CD4-positive, alpha-beta T cell (primary cell): ENCODE measurements at places on chromosomes 1 and 21.

DNA sequence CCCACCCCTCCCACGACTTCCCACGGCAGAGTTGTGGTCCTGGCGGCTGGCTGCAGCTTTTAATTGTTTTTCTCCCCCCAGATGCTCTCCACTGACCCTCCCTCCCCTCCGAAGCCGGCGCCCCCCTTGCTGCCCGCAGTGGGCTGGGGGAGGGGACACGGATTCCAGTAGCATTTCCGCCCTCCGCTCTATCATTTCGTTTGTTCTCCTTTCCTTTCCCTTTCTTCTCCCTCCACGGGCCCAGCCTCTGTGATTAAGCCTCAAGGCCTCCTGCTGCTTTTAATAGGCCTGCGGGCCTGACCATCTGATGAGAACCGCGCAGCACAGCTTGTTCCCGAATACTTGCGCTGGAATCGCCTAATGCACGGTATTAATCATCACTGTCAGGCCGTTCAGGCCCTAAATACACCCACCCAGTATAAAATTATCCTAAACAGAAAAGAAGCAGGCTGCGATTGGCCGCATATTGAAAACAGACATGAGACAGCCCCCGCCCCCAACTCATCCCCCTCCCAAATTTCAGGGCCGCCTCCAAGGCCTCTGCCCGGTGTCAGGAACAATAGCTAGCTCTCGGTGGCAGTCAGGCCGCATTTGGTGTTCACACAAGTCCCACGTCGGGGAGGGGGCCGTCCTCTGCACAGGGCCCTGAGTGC lies 102.0 kb upstream of the ARHGEF16 start:
- DNase-seq: no peak

DNA sequence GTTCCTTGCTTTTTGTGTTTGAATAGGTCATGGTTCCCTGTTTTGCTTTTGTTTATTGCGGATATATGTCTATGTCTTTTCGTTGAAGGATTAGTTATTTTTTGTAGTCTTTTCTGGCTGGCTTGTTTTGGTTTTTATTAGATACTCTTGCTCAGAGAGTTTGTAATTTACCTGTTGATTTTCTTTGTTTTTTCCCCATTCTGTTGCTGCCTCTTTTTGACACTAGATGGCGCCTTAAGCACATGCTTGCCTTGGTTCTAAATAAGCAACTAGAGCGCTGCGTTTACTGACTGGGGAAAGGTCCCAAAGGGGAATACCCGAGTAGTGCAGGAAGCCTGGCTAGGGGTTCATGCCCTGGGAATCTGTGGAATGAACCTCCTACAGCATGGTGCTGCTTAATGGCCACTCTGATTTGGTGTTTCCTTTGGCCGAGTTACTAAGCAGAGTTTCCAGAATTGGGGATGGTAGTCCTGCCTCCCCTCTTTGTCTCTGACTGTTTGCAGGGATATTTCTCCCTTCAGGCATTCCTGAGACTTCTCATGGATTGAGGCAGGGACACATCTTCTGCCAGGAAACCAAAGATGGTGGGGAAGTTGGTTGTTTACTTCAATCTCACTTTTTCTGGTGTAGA lies 143.2 kb downstream of the PTPRU start:
- DNase-seq: no peak

GRCh38 chr21:19368944-19369343 lies 965.4 kb upstream of the TMPRSS15 start:
- no peak for DNase-seq

DNA sequence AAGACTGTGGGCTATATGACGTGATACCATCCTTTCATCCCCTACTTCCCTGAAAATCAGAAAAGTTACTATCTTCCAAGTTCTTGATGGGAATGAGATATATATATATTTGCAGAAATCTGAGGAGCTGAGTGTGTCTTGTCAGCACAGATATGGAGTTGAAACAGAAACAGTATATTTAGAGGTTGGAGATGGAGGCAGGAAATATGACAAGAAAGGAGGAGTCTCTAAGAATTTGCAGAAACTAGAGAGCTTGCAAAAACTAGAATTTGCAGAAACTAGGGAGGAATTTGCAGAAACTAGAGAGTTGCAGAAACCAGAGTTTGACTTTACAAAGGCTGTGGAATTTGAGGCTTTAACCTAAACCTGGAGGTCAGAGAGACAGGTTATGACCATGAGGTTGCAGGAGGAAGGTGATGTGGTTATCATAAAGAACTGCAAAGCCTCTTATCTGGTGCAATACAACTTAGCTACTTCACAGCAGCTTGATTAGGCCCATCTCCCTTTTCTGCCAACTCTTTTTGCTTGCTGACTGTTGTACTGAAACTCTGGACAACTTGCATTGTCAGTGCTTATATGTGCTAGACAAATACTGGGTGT lies 22.3 kb downstream of the XCL2 start:
- DNase-seq: no peak

DNA sequence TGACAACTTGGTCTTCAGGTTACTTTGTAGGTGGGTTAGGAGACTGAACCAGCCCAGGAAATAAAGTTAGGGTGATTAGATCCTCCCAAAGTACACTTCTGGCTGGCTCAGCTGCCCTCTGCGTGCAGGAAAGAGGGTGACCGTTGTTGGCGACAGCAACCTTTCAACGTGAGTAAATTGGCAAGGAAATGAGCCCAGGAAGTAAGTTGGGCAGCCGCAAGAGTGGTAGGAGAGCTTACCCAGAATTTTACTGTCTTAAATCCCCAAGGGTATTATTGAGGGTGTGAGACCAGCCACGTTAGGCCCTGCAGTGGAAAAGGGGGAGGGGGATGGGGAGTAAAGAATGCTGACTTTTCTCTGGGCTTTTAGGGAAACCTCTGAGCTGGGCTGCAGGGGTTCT lies 1.6 kb downstream of the TENT5C start:
- peak; percentile 19 for DNase-seq

DNA sequence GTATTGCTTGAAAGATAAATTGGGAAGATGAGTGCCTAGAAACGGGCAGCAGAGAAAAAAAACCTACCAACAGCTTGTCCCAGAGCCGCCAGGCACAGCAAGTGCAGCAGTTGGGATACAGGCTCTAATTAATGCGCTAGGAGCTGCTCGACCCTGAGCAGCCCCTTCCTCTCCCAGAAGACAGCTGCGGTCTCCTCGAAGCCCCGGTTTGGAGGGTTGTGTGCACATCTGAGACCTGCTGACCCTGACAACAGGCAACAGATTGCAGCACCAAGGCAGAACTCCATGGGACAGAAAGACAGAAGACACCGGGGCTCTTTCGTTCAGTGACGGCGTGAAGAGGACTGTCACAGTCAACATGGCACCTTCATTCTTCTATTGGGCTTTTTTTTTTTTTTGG lies 101.4 kb downstream of the TSEN15 start:
- DNase-seq: no peak

GRCh38 chr1:226863446-226863845 lies 7.0 kb upstream of the PSEN2 start:
- DNase-seq: no peak

GRCh38 chr1:243748227-243748626 lies 101.8 kb downstream of the AKT3 start:
- DNase-seq: no peak

DNA sequence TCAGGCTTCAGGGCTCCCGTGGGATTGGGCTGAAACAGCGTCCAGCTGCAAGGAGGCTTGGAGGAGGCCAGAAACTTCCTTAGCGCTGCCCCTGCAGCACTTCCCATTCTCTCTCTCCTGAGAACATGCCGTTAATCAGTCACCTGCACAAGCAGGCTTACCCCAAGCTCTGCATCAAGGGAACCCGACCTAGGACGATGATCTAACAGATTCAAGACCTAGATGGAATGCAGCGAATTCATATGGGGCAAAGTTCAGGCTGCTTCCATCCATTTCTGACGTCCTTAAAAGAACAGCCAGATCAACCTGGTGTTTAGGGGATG lies 114.1 kb downstream of the ERG start:
- no peak for DNase-seq

- no peak for DNase-seq
Observed at GRCh38 chr21:36700295-36700970, 1.5 kb downstream of the SIM2 start.

DNA sequence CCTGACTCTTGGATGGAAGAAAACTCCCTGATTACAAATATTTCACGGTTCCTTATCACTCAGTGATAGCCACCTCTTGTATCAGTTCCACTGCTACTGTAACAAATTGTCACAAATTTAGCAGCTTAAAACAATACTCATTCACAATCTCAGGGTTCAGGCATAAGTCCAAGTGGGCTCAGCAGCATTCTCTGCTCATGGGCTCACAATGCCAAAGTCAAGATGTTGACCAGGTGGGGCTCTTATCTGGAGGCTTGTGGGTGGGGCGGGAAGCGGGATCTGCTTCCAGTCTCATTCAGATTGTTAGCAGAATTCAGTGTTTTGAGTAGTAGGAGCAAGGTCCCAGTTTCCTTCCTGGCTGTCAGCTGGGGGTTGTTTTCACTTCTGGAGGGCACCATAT lies 137.3 kb upstream of the FAM78B start:
- no peak for DNase-seq

DNA sequence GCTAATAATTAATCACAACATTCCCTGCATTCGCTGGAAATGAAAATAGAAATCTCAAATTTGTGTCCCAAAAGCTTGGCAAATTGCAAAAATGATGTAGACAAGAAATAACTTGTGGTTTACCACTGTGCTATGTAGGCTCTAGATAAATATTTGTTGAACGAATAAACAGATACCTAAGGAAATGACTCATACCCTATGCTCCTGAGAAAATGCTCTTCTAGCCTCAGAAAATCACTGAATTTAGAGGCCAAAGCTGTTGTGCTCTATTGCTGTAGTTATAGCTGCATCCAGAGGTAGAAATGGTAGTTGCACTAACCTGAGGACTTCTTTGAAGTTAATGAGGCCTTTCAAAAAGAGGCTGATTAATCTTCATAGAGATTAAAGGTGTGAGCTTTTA lies 142.0 kb upstream of the ZNHIT6 start:
- DNase-seq: no peak

DNA sequence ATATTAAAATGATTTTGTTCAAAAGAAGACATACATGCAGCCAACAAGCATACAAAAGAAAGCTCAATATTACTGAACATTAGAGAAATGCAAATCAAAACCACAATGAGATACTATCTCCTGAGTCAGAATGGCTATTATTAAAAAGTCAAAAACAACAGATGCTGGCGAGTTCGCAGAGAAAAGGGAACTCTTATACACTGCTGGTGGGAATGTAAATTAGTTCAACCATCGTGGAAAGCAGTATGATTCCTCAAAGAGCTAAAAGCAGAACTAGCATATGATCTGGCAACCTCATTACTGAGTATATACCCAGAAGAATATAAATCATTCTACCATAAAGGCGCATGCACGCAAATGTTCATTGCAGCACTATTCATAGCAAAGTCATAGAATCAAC lies 126.0 kb upstream of the HMCN1 start:
- DNase-seq: no peak

DNA sequence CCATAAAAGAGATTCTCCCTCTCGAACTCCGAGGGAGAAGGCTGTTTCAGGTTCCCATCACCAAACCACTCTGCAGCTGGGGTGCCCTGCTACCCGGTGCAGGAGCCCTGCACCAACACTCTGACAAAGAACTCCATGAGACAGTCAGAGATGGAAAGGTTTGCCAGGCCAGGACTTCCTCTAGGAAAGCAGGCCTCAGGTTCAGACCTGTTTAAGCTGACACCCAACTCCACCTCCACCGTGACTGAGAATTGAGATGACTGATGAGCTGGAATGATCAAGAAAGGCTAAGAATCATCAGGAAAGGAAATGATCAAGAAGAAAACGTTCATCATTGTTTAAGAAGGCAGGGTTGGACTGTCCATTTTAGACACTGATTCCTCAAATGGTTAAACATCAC lies 46.2 kb upstream of the KCNE1 start:
- no peak for DNase-seq

GRCh38 chr1:221834698-221835513 lies 93.0 kb upstream of the DUSP10 start:
- DNase-seq: no peak

GRCh38 chr1:208189183-208189582 lies 55.0 kb downstream of the PLXNA2 start:
- DNase-seq: no peak

DNA sequence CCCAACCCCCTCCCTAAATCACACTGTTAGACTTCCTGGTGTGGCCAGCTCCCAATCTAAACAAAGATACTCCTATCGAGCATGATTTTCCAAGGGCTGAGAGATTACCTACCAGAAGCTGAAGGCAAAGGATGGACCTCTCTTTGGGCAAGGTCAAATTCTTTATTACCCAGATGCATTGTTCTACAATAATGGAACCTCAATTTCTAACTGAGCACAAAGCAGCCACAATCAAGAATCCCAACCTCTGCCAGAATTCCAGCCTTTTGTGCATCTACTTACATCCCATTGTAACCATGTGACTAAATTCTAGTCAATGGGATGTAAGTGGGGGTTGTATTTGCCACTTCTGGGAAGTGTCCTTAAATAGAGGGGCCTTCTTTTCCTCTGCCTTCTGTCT lies 24.9 kb upstream of the VPS26C start:
- DNase-seq: no peak

- DNase-seq: peak; percentile 28
Observed at GRCh38 chr1:35539073-35539823, 18.0 kb downstream of the KIAA0319L start.

DNA sequence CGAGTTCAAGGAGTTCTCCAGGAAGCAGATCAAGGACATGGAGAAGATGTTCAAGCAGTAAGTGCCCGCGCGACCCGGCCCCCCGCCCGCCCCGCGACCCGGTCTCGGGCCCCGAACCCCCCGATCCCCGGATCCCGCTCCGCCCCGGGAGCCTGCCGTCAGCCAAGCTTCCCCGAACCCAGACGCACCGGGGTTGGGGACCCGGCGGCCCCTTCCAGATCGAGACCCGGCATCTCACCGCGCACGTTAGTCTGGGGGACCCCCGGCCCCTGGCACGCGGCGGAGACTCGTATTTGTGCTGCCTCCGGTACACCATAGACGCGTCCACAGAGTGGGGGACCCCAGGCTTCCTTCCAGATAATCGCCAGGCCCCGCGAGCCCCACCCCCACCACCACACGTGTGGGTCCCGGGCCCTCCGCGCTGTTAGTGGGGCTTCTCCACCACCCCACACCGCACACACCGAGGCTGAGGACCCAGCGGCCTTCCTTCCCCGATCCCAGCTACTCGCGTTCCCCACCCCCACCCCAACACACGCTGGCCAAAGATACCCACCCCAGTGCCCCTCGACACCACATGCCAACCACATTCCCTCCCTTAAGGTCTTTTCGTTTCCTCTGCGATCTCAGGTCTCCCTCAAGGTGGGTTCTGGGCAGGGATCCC lies 665 bp downstream of the EFHD2 start:
- no peak for DNase-seq

GRCh38 chr1:169529068-169529642 lies 43.4 kb upstream of the SLC19A2 start:
- no peak for DNase-seq

- no peak for DNase-seq
Observed at GRCh38 chr21:45864436-45864835, 117.1 kb upstream of the COL6A1 start.
